ENCODE measurements at places on chromosomes 5 and 9.

GRCh38 chr9:125189011-125189360, 617 bp downstream of the PPP6C start:
- no peak for DNase-seq

DNA sequence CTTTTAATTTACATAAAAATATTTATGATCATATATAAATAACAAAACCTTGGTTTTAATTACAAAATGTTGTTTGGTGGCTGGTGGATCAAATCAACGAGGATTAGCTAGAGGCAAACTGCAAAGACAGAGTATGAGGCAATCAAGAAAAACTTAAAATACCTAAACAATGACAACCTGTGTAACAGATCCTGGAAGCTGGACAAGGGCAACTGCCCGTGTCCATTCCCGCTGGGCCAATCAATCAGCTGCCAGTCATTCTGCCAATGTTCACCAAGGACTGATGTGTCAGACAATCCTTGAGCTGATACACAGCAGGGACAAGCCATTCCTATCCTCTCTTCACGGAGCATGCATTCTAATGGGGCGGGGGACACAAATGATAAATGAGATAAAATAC, 3.2 kb upstream of the TENT4A start:
- no peak for DNase-seq

- DNase-seq = no peak
Measured at GRCh38 chr5:6737043-6737941, 24.1 kb downstream of the TENT4A start.

DNA sequence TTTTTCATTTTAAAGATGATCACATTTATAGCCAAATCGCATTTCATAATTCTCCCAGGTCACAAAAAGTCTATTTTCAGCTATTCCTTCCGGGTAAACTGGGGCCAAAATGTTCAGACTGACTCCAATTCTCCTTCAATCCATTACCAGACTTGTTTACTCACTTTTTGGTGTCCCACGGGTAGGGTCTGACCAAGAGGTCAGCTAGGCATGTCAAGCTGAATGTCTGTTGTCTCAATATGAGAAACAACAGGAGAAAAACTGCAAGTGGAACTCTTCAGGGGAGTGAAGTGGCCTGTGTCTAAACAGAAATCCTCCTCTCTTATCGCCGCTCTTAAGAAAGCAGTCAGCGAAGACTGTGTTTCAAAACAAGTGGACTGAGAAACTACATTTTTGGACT, 171.3 kb downstream of the APBA1 start:
- no peak for DNase-seq

DNA sequence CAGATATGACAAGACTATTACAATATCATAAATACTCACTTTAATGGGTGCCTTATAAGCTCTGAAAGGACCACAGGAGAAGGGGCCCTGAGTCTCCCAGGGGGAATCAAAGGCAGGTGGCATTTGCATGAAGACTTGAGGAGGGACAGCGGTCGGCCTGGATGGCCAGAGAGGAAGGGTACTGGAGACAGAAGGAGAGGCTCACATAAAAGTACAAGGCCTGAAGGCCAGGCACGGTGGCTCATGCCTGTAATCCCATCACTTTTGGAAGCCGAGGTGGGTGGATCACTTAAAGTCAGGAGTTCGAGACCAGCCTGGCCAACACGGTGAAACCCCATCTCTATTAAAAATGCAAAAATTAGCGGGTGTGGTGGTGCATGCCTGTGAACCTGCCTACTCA, 29.1 kb upstream of the LMX1B start:
- no peak for DNase-seq

All from NCI-H2107 (cell line).